ENCODE measurements at places on chromosomes 3 and 15. TPM values are rescaled to one million over a fixed set of nuclear protein-coding genes. Genes with fewer than 3 reads are reported as not detected.

DNA sequence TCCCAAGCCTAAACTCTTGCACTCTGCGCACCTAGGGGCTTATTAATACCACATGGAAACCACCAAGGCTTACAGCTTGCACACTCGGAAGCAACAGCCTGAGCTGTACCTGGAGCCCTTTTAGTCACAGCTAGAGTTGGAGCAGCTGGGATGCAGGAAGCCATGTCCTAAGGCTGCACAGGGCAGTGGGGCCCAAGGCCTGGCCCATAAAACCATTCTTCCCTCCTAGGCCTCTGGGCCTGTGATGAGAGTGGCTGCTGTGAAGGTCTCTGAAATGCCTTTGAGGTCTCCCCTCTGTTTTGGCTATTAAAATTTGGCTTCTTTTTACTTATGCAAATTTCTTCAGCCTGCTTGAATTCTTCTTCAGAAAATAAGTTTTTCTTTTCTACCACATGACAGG, 383.9 kb upstream of the UBE2E2 start:
- no peaks in the 10 kb centered on the region for H3K4me1 ChIP-seq
- DNase-seq = no peak
- H3K27ac ChIP-seq = no peak overlapping the region

The FAM43A gene
- total RNA-seq = 53.9 TPM

The NOP10 gene
- total RNA-seq = 212 TPM

GRCh38 chr15:68441045-68441743, 9.2 kb upstream of the ITGA11 start:
- DNase-seq = no peak
- no peaks in the 10 kb centered on the region for H3K27me3 ChIP-seq
- no peak overlapping the region for H3K4me3 ChIP-seq
- no peaks in the 10 kb centered on the region for H3K4me1 ChIP-seq

The TRPM1 gene
- not detected for total RNA-seq

The RGMA gene
- total RNA-seq = 76.7 TPM

The SLC24A5 gene
- total RNA-seq = not detected

The PRR23C gene
- total RNA-seq = not detected

The IQCH gene
- total RNA-seq = not detected

DNA sequence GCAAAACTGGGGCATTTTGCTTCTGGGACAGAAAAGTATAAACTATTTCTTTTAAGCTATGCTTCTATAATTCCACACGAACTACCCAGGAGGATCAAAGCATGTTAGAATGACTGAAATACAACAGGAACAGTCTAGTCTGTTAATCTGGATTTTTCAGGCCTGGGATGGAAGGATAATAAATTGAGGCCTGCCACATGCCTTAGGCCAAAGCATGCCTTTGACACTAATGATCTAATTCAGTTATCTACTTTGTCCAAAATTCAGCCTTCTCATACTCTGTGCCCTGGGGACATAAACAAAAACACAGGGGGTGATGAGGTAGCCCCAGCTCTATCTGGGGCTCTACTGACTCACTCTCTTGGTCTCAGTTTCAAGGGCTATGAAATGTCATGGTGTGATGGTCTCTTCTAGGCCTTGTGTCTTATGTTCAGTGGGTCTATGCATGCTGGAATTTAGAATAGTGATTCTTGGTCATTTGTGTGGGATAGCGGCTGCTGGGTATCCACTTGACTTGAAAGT, 32.5 kb downstream of the GAP43 start:
- H3K27ac ChIP-seq = no peak overlapping the region
- no peaks in the 10 kb centered on the region for H3K36me3 ChIP-seq
- peaks cover 3% of the 10 kb centered on the region for H3K4me1 ChIP-seq
- no peaks in the 10 kb centered on the region for H3K27me3 ChIP-seq
- H3K4me3 ChIP-seq = no peak overlapping the region

The UBE2E1 gene
- 74.6 TPM for total RNA-seq

The DAZL gene
- not detected for total RNA-seq

DNA sequence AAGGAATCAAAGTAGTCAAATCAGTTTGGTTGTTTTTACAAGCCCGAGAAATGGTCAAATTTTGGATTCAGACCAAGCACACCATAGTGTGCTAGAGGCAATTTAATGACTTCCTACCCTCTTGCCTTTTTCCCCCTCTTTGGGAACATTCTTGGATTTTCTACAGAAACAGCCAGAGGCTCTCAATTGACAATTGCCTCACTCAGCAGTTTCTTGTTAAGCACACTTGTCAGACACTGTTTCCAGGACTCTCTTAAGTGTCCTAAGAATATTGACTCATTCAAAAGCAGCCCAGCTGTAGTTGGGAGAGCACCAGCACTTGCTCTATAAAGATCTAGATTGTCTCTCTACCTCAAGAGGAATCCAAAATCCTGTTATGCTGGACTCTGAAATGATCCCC, 1.5 kb upstream of the SLC35G2 start:
- H3K27ac ChIP-seq = no peak overlapping the region
- H3K4me3 ChIP-seq = no peak overlapping the region
- H3K36me3 ChIP-seq = no peaks in the 10 kb centered on the region
- H3K4me1 ChIP-seq = peaks cover 2% of the 10 kb centered on the region
- H3K27me3 ChIP-seq = no peaks in the 10 kb centered on the region

The KLHL40 gene
- total RNA-seq = not detected

GRCh38 chr3:195154793-195155535, 116.0 kb downstream of the XXYLT1 start:
- DNase-seq = peak; percentile 83
- peaks cover 16% of the 10 kb centered on the region for H3K4me1 ChIP-seq
- peak overlapping the region; percentile 57 for H3K27ac ChIP-seq

- H3K27me3 ChIP-seq = no peaks in the 10 kb centered on the region
- H3K4me3 ChIP-seq = peak overlapping the region; percentile 64
- H3K36me3 ChIP-seq = no peaks in the 10 kb centered on the region
Observed at GRCh38 chr15:88704791-88705768, 66.3 kb downstream of the ISG20 start.

GRCh38 chr3:9861201-9861600, 17.4 kb upstream of the RPUSD3 start:
- no peaks in the 10 kb centered on the region for H3K27me3 ChIP-seq
- H3K4me3 ChIP-seq = no peak overlapping the region
- no peak for DNase-seq
- H3K27ac ChIP-seq = no peak overlapping the region
- H3K36me3 ChIP-seq = no peaks in the 10 kb centered on the region
- no peaks in the 10 kb centered on the region for H3K4me1 ChIP-seq

The GRIP2 gene
- total RNA-seq = 0.21 TPM

GRCh38 chr15:63945007-63945788, 101.1 kb downstream of the DAPK2 start:
- no peaks in the 10 kb centered on the region for H3K36me3 ChIP-seq
- no peaks in the 10 kb centered on the region for H3K27me3 ChIP-seq
- H3K27ac ChIP-seq = no peak overlapping the region
- DNase-seq = no peak

DNA sequence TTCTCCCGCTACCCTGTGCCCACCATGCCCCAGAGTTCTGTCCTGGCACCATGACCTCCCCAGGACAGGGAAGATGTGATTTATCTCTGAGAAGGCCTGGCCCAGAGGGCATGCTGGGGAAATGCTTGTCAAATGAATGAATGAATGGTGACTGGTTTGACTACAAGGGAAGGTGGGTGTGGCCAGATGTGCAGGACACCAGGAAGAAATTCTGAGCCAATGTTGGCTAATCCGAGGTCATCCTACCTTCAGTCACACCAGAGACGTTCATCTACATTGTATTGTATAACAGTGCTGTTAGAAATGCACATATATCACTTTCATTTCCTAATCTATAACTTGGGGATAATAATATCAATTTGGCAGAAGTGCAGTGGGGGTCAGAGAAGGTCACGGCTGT, 138.4 kb downstream of the FAM43A start:
- DNase-seq = no peak
- no peaks in the 10 kb centered on the region for H3K27me3 ChIP-seq
- no peaks in the 10 kb centered on the region for H3K36me3 ChIP-seq
- H3K4me3 ChIP-seq = no peak overlapping the region
- no peak overlapping the region for H3K27ac ChIP-seq

GRCh38 chr3:155847993-155848392, 6.2 kb downstream of the SLC33A1 start:
- H3K4me3 ChIP-seq = no peak overlapping the region
- DNase-seq = no peak
- H3K27me3 ChIP-seq = no peaks in the 10 kb centered on the region
- peaks cover 10% of the 10 kb centered on the region for H3K4me1 ChIP-seq

The TP63 gene
- not detected for total RNA-seq

DNA sequence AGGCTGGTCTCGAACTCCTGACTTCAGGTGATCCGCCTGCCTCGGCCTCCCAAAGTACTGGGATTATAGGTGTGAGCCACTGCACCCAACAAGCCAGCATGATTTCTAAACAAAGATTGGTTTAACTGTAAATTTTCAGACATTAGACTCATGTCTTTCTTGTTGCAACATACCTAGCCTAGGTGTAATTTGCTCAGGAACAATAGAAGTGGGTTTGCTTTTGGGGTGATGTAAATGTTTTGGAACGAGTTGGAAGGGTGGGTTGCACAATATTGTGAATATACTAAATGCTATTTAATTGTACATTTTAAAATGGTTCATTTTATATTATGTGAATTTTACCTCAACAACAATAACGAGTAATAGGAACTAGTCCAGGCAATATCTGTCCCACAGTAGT, 7.1 kb downstream of the CCR4 start:
- no peak overlapping the region for H3K27ac ChIP-seq
- no peak for DNase-seq
- no peaks in the 10 kb centered on the region for H3K27me3 ChIP-seq
- no peaks in the 10 kb centered on the region for H3K36me3 ChIP-seq
- no peaks in the 10 kb centered on the region for H3K4me1 ChIP-seq

GRCh38 chr3:62183087-62183486, 190.3 kb downstream of the FEZF2 start:
- H3K4me1 ChIP-seq = peaks cover 9% of the 10 kb centered on the region
- no peak for DNase-seq
- H3K27ac ChIP-seq = no peak overlapping the region

The NLGN1 gene
- 5.2 TPM for total RNA-seq

DNA sequence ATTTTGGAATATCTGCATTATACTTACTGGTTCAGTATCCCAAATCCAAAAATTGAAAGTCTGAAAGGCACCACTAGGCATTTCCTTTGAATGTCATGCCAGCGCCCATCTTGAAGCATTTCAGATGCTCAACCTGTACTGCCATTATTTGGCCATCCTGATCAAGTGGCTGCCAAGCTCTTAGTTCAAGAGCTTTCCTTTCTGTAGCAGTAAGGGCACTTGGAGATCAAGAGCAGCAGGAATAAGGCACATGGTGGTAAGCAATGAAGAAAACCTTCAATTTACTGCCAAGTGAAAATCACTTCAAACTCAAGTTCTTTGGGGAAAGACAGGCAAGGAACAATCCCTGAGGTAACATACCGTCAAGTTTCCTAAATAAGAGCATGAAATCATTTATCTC, 10.0 kb downstream of the RHOA start:
- H3K4me1 ChIP-seq = peaks cover 38% of the 10 kb centered on the region
- DNase-seq = no peak
- no peak overlapping the region for H3K4me3 ChIP-seq
- H3K27ac ChIP-seq = no peak overlapping the region
- H3K36me3 ChIP-seq = peaks cover 25% of the 10 kb centered on the region

The LRRC31 gene
- total RNA-seq = not detected

The ARRDC4 gene
- 29.7 TPM for total RNA-seq

DNA sequence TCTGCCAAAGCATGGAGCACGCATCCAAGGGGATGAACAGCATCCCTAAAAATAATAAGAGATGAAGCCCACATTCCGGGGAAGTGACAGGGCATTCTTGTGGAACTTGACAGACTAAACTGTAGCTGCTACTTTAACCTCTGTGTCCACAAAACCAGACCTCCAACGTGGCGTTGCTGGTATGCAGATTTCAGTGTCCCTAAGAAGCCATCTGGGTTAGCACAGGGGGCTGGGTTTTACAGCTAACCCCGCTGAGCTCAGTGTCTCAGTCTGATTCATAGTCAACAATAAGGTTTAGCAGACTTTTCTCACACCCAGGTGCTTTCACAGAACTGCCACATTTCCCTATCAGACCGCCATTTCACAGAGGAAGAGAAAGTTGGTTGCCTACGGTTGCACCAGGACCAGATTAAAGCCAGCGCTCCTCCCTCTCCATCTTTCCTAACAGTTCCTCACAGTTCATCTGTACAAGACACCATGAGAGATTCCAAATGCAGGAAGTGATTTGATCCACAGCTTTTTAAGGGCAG, 61.6 kb upstream of the CTDSPL start:
- DNase-seq = no peak
- peaks cover 14% of the 10 kb centered on the region for H3K36me3 ChIP-seq
- no peaks in the 10 kb centered on the region for H3K4me1 ChIP-seq
- no peaks in the 10 kb centered on the region for H3K27me3 ChIP-seq

- no peaks in the 10 kb centered on the region for H3K4me1 ChIP-seq
- H3K27ac ChIP-seq = no peak overlapping the region
- no peak overlapping the region for H3K4me3 ChIP-seq
- H3K27me3 ChIP-seq = no peaks in the 10 kb centered on the region
- no peak for DNase-seq
- H3K36me3 ChIP-seq = no peaks in the 10 kb centered on the region
Observed at GRCh38 chr15:91055548-91056331, 33.3 kb upstream of the VPS33B start.

The LRRC57 gene
- 1.6 TPM for total RNA-seq

DNA sequence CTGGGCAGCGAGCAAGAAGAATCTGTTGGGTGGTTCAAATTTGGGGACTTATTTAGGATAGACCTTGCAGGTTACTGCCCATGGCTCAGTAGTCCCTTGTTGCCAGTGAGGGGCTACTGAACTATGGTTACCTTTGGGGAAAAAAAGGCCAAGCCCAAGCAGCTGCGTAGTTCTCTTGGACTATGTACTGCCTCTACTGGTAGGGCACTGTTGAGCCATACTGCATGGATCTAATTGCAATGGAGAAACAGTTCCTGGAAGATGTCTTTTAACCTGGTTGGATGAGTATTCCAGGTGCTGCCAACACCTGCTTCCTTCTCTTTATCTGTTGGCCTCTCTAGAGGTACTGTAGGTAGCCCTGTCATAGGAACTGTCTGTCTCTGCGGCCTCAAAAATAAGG, 671.9 kb upstream of the CBLB start:
- H3K27ac ChIP-seq = no peak overlapping the region
- no peaks in the 10 kb centered on the region for H3K27me3 ChIP-seq
- H3K36me3 ChIP-seq = no peaks in the 10 kb centered on the region
- no peaks in the 10 kb centered on the region for H3K4me1 ChIP-seq
- DNase-seq = no peak

The SMCO1 gene
- not detected for total RNA-seq

GRCh38 chr15:74297887-74298286, 61.8 kb downstream of the CCDC33 start:
- no peak overlapping the region for H3K27ac ChIP-seq
- no peaks in the 10 kb centered on the region for H3K4me1 ChIP-seq
- H3K4me3 ChIP-seq = no peak overlapping the region
- no peaks in the 10 kb centered on the region for H3K36me3 ChIP-seq

The SLC51A gene
- not detected for total RNA-seq

All from ascending aorta (tissue), 2 donors.